ENCODE measurements at places on chromosomes 3 and 15.

DNA sequence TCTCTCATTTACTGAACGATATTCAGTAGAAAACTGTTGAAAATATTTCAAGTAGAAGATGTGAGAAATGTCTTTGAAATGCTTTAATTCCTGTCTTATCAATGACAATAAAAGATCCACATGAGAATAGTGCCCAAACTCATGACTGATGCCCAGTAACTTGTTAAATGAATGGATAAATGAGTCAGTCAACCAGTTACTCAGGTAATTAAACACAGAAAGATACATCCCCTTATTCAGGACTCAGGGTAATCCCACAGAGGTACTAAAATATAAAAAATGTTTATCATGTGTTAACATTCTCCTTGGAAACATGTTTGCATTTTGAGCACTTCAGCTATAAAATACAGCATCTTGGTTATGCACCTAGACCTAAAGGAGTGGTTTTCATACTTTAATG, 169.5 kb downstream of the MBNL1 start:
- no peak for DNase-seq

DNA sequence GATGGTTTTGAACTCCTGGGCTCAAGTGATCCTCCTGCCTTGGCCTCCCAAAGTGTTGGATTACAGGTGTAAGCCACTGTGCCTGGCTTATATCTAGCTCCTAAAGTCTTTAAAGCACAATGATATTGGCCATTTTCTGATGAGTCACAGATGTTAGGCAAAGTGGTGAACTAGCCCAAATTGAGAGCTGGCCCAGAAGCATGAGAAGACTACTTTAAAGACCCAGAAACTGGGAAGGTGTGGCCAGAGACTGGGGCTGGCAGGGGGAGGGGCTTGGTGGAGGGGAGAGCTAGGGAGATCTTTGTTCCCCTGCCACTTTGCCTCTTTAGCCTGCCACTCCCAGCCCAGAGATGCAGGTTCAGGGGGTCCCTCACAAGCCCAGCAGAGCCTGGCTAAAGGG, 21.6 kb downstream of the CHRNA3 start:
- no peak for DNase-seq

DNA sequence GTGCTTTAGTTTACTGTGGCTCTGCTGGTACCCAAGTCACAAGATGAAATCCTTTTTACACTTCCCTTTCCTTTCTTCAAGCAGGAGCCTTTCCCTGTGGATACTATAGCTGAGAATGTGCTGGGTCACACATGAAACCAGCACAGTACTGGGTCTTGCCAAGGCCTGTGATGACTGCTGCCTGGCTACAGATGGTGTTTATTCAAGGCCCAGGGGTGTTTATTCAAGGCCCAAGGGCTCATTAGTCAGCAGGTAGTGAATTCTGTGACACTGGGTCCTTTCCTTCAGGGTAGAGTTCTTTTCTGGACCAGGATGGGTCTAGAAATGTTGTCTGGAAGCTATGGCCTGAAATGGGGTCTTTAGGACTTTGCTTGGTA, 99.4 kb downstream of the SH3GL3 start:
- DNase-seq, result no peak

DNA sequence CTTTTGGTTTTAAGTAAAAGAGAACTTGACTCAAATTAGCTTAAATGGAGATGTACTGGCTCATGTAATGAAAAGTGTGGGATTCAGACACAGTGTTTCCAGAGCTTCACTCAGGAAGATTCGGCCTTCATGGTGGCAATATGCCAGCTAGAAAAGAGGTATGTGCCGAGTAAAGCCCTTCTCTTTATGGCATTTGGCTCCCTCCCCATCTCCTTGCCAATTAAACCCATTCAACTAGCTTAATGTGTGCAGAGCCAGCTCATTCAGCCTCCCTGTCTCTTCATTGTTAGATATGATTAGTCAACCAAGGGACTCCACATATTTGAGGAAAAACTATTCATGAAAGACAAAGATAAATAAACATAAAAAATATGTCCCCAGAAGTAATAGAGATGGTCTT, 15.0 kb upstream of the TRANK1 start:
- no peak for DNase-seq

DNA sequence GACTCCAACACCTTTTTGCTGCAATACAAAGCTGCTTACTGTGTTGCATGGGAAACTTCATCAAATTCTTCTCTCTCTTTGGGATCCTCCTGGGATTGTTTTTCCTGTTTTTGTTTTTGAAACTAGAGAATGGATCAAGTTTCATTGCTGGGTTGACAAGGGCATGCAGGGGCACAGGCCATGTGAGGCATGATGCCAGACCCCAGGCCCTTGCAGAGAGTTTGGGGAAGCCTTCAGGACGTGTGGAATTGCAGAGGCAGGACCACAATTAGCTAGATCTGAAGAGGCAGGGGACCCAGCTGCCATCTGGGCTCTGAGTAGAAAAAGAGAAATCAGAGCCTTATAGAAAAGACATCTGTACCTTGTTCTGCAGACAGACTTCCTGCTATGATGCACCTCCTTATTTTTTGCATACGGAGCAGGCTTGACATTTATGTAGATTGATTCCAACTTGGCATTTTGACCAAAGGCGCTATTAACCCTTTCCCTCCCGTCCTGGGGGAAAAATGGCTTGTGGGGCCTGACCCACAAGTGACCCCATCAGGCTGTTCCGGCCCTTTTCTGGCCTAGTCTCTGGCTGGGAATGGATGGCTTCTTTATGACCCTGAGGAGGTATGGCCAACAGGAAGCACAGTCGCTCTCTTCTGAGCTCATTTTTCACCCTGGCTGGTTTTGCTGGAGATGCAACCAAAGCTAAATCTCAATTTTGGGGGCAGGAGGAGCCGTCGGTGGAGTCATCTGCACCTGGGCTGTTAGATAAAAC, 44.3 kb upstream of the CHRNB4 start:
- no peak for DNase-seq

DNA sequence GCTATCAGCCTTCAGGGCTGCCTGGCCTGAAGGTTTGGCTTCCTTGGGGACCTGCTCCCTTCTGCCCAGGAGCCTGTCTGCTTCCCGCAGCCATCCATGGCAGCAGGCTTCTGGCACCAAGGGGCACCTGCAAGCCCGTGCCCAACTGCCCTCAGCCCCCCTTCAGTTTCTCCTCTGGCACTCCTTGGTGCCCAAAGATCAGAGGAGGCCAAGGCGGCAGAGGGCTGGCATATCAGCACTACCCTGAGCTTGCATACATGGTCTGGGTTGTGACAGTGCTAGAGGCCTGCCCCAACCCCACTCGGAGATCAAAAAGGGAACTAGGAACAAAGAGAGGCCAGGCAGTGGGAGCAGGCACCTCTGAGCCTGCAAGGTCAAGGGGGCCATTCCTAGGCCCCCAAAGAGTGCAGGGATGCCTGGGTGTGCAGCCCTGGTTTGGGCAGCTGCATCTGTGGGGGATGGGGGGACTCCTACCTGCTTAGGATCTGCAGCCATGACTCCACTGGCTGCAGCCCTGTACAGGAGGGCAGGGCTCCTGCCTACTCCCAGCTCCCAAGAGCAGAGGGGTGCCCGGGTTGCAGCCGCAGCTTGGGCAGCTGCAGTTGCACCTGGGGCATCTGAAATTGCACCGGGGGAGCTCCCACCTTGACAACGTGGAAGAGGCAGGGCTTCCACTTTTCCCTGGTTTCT, 76.2 kb upstream of the TP63 start:
- no peak for DNase-seq

All from GM13976 (cell line).